ENCODE measurements at places on chromosomes 16 and 17.
A peak's percentile ranks its signal among the peaks of the same experiment; 100 is the strongest.

GRCh38 chr17:53807286-53807685 is 15.4 kb upstream of the KIF2B start:
- DNase-seq = no peak

DNA sequence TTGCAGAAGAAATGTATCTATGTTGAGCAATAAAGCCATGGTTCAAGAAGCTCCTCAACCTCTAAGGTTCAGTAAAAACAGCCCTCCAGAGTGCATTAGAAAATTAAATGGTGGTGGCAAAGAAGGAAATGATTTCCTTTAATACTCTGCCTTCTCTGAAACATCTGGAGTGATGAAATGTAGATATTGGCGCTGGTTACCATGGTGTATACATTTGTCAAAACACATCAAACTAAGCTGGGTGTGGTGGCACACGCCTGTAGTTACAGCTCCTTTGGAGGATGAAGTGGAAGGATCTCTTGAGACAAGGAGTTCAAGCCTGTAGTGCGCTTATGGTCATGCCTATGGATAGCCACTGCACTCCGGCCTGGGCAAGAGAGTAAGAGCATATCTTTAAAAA is 6.0 kb downstream of the CAPNS2 start:
- DNase-seq = no peak

DNA sequence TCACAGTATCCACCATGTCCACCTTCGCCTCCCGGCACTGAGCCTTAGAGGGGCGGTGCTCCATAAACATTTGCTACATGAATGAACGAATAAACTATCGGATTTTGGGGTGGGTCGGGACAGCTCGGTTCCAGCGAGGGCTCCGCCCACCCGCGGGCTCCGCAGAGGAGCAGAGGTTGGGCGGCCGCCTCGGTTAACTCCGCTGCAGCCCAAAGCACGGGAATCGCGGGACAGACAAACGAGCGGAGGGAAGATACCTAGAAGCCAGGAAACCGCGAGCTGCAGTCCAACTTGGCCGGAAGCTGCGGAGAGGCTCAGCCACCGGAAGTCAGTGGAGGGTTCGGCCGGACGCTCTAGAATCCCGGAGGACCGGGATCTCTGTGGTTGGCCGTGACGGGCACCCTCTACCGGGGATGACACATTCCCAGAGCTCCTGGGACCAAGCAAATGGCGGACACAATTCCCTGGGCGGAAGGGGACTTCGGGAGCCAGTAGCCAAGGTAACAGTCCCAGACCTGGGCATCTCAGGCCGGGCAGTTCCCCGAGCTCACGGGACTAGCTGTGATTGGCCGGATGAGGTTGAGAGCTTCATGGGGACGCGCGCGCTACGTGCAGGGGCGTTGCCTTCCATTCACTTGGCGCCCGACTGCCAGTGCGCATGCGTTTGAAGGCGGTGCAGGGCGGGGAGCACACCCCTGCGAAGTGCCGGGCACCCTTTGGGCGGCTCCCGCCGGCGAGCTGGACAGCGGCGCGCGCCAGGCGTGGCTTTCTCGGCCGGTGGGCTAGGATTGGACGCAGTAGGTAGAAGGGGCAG is 489 bp upstream of the MAPK7 start:
- peak; percentile 100 for DNase-seq

GRCh38 chr17:29622337-29623282 is at the start of gene CORO6:
Gene CORO6, minus strand, starts transcription at chr17:29622912. Its CDS starts 1,491 bp downstream, at chr17:29621421.
- peak; percentile 93 for DNase-seq

- DNase-seq = no peak
These were observed 6.6 kb upstream of the TSPOAP1 start for GRCh38 chr17:58335061-58335731.
